ENCODE measurements at places on chromosomes 5 and 9.

- no peak for DNase-seq
Observed at GRCh38 chr9:91519520-91520277, 96.1 kb upstream of the NFIL3 start.

DNA sequence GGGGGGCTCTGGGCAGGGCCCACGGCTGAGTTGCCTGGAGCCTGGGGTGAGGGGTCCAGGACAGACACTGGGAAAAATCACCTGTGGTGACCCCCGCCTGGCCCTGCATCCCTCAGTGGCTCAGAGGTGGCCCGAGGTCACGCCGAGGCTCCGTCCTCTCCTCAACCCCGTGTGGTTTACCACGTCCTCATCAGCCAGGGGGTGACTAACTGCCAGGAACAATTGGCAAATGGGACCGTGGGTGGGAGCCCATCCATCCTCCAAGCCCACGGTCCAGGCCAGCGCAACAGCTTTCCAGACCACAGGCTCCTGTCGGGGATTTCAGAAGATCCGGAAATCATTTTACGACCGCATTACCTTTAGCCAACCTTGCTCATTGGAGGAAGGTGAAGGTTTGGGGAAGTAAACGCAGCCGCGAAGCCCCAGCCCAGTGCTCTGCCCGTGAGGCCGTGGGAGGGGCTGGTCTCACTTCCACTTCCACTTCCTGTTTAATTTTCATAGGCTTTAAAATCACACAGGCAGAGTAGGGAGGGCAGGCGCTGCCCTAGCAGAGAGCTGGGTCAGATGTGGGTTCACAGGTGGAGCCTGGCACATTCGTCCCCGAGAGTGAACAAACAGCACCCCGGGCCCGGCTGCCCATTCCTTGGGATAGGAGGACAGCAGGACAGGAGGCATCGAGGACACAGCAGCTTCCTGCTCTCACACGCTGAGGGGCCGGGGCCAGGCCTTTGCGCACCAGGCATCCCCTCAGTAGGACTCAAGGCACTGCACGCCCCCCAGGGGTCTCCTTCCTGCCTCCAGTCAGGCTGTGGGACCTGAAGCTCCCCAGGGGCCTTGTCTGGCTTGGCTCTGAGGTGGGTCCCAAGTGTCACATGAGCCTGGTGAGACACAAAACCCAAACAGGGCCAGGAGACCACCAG lies 19.8 kb upstream of the SLC9A3 start:
- no peak for DNase-seq

DNA sequence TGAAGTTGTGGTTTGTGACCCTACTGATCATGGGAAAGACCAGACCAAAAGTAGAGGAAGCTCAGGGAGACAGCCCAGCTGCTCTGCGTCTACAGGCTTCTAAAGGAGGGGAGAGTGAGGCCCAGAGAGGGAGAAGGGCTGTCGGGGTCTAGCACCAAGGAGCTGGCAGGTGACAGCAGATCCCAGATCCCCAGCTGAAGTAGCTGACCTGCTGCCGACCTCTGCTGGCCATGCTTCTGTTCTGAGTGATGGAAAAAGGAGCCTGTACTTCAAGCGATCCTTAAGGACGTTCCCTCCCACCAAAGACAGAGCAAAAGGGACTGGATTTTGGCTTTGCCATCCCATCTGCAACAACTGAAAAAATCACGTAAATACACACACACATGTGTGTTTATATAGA lies 22.7 kb upstream of the QSOX2 start:
- no peak for DNase-seq

- DNase-seq, result no peak
Observed at GRCh38 chr5:106766916-106767315, 903.8 kb downstream of the EFNA5 start.

DNA sequence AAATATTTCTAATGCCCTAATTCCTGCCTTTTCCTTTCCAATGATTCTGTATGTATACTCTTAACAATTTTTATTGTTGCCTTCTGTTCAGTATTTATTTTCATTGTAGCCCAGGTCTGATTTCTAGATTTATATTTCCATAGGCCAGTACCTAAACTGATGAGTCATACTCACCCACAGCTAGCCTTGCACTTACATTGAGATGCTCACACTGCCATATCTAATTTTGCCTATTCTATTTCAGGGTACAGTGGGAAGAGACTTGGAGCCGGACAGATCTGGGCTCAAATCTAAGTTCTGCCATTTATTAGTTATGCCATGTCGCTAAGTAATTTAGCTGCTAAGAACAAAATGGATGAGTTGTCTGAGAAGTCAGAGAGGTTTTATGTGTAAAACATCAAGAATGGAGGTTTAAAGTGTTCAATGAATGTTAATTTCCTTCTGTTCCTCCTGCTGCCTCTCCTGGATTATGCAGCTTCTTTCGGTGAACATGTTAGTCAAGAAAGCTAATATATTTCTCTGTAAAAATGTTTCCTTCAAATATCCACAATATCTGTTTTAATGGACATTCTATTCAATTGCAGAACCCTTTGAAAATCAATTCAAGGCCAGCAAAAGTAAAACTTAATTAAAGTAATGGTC lies 62.3 kb upstream of the CDK5RAP2 start:
- DNase-seq, result no peak

GRCh38 chr5:76236684-76237083 lies 153.5 kb downstream of the SV2C start:
- DNase-seq, result no peak

DNA sequence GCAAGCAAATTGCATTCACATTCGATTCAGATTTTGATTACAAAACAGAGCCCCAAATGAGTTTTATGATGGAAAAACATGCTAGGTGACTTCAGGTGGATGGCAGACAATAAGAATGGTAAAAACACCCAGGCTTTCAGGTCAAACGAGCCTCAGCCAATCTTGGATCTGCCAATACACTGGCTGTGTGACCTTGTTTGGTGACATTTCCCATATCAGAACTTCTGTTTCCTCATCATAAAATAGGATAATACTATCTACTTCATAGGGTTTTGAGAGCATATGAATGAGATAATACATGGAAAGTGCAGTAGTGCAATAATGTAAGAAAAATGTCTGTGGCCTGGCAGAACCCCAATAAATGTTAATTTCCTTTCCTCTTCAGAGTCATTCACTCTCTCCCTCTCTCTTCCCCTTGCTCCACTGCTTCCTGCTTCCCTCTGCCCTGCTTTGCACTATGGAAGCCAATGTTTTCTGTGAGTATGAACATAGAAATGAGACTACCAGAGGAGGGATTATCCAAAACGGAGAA lies 54.7 kb downstream of the SH3RF2 start:
- no peak for DNase-seq

DNA sequence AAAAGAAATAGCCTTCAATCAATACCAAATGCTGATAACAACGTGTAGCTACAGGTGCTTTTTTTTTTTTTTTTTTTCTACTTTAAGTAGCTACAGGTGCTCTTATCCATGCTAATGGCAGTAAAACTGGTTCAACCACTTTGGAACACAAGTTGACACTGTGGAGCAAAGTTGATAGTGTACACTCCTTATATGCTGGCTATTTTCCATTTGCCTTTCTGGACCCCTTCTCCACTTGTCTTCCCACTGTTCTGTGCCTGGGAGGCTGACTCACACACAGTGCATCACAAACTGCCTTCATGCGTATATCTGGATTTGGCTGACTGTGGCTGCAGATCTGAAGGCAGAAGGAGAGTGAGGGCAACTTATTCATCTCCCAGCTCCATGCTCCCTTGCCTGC lies 247.9 kb downstream of the MSX2 start:
- DNase-seq, result no peak

DNA sequence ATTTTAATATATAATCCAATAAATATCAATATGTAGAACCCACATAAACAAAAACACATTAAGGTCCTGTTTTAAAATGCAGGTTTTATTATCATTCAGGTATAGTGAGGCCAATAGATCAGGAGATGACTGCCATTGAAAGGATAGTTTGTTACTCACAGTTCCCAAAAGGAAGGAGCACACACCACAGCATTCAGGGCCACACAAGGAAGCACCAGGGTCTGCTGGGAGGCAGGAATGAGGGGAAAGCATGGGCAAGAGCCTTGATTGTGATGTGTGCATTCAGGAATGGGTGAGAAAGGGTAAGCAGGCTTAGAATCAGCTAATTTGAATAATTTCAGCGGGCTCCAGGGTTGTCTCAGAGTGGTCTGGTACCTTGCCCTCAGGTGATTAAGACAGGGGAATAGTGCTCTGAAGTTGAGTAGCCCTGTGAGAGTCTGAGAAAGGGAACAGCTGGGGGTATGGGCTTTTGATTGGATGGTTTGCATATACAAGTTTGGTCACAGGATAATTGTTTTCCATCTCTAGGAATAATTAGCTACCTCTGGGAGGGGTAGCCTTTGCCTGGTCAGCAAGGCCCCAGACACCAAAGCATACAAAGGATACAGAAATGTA lies 19.8 kb upstream of the OTULIN start:
- no peak for DNase-seq

- DNase-seq, result no peak
Observed at GRCh38 chr5:135203593-135204036, 169.6 kb upstream of the PITX1 start.

- no peak for DNase-seq
Observed at GRCh38 chr5:1718669-1719068, 81.0 kb downstream of the MRPL36 start.

DNA sequence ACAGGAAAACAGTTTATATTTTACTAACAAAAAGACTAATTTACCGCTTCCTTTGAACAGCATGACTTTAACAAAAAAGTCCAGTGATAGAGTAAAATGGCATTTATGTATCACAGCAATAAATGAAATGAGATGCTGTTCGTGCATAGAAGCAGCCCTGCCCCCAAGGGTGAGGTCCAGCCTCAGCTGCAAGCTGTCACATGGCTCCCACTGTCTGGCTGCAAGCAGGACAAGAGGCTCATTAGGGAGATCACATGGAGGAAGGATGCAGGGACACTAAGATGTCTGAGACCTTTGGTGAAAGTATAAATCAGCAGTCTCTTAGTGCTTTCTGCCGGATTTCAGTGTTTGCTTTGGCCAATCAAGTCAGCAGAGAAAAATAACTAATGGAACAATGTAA lies 23.0 kb downstream of the GDNF start:
- DNase-seq, result peak; percentile 55

DNA sequence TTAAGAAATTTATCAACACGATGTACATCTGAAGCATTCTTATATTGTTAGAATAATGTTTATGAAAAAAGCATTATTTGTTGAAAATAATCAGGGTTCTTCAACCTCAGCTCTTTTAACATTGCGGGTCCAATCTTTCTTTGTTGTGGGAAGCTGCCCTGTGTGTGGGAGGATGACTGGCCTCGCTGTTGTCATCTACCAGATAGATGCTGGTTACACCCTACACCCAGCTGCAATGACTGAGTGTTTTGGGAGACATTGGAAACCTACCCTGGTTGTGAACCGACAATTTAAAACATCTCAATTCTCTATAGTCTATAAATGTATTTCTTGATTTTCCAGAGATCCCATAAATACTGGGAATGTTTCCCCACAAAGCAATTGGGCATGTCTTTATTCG lies 794.2 kb upstream of the CDH10 start:
- DNase-seq, result no peak

DNA sequence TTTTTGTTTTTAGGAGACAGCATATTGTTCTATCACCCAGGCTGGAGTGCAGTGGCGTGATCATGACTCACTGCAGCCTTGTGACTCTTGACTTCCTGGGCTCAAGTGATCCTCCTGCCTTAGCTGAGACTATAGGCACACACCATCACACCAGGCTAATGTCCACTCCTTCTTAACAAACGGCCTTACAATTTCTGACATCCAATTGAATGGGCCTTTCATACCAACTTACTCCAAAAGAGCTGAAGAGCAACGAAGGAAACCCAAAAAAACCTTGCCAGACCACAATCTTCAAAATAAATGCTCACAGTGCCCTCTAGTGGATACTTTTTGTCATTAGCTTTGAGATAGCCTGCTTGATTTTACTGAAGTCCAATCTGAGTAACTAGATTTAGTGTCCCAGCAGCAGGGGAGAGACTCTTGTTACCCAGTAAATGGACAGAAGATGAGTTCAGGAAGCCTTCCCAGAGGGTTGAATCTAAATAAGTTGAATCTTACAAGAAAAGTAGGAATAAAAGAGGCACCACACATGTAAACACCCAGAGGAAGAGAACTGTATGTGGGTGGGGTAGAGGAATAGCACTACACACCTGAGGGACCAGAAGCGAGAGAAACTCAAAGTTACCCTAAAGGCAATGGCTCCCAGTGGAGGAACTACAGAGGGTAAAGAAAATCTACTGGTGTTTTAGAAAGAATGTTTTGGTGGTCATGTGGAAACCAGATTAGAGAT lies 9.3 kb downstream of the ZNF622 start:
- no peak for DNase-seq

DNA sequence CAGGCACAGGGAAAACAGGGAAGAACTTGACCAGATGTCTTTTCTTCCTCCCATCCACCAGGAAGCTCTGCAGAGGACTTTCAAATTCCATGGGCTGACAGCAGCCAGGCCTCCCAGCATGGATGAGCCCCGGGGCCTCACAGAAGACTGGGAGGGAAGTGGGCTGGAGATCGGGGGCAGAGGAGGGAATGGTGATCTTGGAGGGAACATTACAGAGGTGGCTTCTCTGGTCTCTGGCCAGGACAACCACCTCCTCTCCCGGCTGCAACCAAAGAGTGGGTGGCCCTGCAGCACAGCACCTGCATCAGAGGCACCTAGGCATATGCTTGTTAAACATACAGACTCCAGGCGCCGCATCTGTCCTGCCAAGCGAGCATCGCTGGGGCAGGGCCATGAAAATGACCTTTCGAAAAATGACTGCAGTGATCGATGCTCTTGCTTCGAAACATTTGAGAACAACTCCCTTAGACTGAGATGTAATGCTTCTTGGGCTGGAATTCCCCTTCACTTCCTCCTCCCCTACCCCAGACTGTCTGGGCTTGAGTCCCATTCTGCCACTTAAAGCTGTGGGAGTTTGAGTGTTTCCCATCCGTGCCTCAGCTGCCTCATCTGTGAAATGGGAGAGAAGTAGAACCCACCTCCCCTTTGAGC lies 68.7 kb upstream of the UNC5A start:
- DNase-seq, result no peak

DNA sequence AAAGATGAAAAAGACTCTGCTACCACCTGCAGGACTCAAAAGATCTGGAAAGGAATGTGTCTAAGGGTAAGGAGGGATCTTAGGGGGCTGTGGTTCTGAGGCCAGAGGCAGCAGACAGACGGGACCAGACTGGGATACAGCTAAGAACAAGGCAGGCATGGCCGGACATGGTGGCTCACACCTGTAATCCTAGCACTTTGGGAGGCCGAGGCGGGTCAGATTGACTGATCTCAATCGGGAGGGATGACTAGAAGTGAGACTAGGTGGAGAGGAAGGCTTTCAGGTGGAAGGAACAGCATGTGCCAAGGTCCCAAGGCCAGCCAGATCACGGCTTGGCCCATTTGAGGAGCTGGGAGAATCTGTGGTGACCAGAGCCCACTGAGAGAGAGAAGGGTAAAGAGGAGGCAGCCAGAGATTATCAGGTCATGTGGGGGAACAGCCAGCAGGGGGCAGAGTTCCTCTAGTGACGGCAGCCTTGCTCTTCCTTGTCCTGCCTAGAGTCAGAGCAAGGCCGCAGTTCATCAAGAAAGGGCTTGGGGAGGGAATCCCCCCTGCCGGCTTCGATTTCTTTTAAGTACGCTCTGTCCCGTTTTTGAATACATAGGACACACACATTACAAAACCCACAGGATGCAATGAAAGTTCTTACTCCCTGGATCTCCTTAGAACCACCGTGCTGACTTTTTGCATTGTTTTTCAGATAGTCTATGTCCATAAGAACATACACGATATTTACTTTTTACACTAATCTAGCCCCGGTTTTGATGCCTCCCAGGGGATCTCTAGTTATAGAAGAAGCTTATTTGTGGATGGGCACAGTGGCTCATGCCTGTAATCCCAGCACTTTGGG lies 2.6 kb upstream of the OLFML2A start:
- peak; percentile 66 for DNase-seq
